ENCODE measurements at places on chromosomes 7 and 10.

- DNase-seq, result no peak
Measured at GRCh38 chr10:83073472-83073871, 1065.8 kb upstream of the GHITM start.

GRCh38 chr7:135320268-135320667 lies 86.6 kb downstream of the STRA8 start:
- peak; percentile 20 for DNase-seq

DNA sequence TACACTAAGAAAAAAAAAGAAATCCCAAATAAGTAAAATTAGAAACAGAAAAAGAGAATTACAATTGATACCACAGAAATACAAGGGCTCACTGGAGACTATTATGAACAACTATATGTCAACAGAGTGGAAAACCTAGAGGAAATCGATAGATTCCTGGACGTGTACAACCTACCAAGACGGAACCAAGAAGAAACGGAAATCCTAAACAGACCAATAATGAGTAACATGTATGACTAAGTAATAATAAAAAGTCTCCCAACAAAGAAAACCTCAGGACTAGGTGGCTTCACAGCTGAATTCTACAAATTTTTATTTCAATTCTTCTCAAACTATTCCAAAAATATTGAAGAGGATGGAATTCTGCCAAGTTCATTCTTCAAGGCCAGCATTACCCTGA lies 13.9 kb downstream of the DIP2C start:
- DNase-seq, result no peak

- DNase-seq, result no peak
Measured at GRCh38 chr7:116331020-116331419, 120.7 kb downstream of the TES start.

DNA sequence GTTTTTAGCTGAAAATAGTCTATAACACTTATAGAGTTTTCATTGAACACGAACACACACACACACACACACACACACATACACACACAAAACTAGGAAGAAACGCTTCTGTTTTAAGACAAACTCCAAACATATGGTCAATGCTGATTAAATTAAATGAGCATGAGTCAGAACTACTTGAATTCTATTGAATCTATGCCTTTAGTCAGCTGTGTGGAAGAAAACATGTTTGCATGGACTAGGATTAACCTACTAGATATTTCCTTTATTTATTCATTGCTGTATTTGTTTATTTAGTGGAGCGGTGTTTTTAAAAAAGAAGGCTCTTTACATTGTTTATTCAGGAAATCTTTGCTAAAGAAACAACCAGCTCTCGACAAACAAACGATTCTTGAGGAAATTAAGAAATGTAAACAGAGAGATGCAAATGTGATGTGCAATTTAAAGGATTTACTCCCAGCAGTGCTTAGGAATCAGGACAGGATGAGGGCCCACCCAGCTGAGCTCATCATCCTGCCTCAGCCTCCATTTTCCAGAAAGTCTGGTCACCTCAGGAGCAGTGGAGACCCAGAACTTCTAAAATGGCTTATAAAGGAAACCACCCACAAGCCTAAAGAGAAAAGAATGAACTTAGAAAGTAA lies 83.2 kb downstream of the PDE1C start:
- DNase-seq, result no peak

- no peak for DNase-seq
Measured at GRCh38 chr10:102652170-102652916, 8.1 kb downstream of the TRIM8 start.

Measured in inflammatory macrophage treated with lipopolysaccharide for 1 hour (primary cell).